Activated CD8-positive, alpha-beta memory T cell treated with anti-CD3 and anti-CD28 coated beads for 1 hour (primary cell): ENCODE measurements at places on chromosomes 12 and 14.

DNA sequence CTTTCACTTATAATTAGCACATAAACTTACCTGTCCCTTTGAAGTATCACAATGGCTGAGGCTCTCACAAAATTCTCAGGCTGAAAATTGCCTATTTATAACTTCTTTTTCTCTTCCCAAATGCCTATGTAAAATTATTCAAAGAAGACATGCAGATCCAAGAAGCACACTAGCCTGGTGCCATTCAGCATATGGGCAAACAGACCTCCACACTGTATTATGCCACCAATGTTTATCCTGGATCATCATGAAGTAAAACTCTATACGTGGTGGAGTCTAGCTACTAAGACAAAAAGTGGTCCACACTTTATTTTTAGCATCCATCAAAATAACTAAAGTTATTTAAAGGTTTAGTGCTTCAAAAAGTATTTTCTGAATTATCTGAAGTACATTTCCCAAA is 15.8 kb downstream of the TC2N start:
- DNase-seq, result no peak

- no peak for DNase-seq
These were observed 28.0 kb downstream of the ENTPD5 start for GRCh38 chr14:73991092-73991491.

GRCh38 chr12:59689776-59690175 is 93.9 kb downstream of the SLC16A7 start:
- no peak for DNase-seq

GRCh38 chr14:101620031-101620788 is 58.9 kb downstream of the DIO3 start:
- DNase-seq, result no peak

DNA sequence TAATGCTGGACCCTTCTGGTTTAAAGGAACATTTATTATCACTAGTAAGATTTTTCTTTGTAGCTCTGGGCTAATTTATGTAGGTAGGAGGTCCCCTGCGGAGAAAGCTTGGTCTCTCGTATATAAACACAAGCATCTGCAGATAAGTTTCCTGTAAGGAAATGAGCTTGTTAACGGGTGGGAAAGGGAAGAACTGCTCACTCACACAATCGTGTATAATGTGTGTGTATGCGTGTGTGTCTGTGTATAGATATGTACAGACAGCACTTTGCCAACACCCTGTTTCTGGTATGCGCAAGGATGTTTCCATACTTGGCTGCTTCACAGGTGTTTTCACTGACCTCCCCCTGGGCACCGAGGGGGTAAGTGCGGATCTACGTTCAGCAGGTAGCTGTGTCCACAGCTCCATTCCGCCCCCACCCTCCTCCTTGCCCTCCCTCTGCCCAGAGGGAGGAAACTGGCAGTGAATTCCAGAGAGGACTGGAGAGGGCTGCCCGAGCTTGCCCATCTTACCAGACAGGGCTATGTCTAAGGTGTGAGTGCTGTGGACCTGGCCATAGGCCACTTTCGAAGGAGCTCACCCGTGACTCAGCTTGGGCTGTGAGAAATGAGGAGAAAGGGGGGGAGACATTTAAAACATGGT is 65.2 kb downstream of the NINJ2 start:
- no peak for DNase-seq

DNA sequence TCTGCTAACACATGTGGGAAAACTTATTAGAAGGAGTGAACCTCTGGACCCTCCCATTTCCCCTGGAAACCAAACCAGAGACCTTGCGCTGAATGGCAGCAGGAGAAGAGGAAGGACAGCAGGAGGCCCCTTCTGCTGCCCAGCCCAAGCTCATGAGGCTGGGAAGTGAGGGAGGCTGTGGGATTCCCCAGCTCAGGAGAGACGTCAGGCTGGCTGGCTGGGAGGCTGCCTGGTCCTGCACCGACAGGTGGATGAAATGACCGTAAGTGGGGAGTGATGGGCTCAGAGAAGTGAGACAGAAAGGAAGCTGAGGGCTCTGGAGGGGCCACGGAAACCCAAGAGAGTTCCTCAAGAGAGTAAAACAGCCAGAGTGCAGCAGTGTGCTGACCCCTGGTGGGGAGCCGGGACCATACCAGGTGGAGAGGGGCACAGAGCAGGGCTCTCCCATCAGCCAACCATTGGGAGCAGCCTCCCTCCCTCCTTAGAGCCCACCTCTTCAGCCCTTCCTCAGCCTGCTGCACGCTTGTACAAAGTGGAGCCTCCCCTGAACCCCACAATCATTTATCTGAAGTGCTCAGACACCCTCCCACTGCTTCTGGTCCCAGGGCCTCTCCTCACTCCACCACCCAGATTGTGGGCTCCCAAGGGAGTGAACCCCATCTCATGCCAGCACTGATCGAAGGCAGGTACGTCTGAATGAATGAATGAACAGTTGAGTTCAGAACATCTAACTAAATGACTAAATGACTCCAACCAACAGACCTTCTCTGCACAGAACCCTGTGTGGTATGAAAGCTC is 14.0 kb downstream of the TAMALIN start:
- no peak for DNase-seq

DNA sequence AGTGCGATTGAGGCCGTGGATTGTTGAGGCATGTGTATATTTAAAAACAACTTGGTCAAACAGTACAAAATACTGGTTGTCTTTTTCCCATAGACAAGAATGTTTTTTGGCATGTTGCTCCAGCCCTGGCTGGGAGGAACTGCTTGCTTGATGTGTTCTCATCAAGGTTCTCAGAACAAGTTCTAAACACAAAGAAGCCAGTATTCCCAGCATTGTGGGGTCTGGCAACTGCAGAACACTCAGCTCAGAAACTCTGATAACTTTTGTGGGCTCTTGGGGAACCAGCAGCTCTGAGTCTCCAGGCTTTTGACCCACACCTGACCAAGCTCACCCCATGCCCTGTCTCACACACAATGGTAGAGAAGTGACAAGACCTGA is 27.1 kb upstream of the DICER1 start:
- DNase-seq, result no peak

GRCh38 chr12:48423171-48423570 is 49.2 kb upstream of the ANP32D start:
- DNase-seq, result no peak

GRCh38 chr12:132021031-132021871 is 71.5 kb downstream of the EP400 start:
- no peak for DNase-seq

DNA sequence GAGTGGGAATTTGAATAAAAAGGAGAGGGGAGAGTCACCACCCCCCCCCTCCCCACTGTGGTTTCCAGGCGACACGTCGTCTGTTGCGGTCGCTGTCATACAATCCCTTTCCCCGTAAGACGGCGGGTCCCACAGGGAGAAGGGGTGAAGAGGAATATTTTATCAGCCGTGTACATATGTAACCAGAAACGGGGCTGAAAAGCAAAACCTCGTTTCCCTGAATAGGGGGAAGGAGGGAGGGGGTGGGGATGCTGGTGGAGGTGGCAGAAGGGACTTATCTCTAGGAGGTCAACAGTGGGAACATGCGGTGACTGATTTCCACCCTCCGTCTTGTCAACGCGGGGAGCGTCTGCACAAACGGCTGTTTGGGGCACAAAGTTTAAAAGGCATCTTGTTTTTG is 171.4 kb downstream of the RBM19 start:
- DNase-seq, result no peak

DNA sequence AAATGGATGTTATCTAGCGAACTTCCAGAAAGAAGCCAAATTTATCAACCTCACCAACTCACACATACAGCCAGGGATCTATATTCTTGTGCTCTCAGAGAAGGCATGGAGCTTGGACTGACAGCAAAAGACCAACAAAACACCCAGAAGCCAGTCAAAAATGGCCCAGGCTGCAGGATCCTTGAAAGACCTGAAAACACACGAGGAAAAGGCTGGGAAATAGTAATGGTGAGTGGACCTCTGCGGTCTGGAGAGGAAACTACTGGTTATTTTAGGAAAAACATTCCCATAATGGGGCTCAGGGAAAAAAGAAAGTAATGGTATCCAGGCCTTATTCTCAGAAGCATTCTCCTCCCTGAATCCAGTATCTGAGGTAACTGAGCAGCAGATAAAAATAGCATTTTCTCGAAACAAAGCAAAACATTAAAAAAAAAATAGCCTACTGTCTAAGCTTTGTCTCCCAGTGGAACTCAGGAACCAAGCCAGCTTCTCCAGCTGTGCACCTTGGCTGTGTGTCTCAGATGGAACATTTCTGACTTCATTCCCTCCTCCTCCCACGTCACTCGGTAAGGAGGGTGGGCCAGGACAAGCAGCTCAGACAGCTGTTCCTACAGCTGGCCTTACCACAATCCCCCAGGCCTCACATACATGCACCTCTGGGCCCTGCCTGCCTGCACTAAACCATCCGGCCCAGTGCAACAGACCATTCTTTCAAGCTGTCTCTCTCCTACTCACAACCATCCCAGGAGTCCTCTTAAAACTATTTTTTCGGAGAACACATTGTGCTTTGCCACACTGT is 249.9 kb downstream of the DAD1 start:
- no peak for DNase-seq

GRCh38 chr12:20220339-20220738 is 148.0 kb upstream of the PDE3A start:
- DNase-seq, result no peak

- no peak for DNase-seq
These were observed 122.1 kb upstream of the PTPRB start for GRCh38 chr12:70759161-70759918.

GRCh38 chr12:62471734-62472133 is 5.1 kb downstream of the MON2 start:
- DNase-seq, result no peak

GRCh38 chr12:19165451-19165850 is 35.9 kb downstream of the PLEKHA5 start:
- no peak for DNase-seq

DNA sequence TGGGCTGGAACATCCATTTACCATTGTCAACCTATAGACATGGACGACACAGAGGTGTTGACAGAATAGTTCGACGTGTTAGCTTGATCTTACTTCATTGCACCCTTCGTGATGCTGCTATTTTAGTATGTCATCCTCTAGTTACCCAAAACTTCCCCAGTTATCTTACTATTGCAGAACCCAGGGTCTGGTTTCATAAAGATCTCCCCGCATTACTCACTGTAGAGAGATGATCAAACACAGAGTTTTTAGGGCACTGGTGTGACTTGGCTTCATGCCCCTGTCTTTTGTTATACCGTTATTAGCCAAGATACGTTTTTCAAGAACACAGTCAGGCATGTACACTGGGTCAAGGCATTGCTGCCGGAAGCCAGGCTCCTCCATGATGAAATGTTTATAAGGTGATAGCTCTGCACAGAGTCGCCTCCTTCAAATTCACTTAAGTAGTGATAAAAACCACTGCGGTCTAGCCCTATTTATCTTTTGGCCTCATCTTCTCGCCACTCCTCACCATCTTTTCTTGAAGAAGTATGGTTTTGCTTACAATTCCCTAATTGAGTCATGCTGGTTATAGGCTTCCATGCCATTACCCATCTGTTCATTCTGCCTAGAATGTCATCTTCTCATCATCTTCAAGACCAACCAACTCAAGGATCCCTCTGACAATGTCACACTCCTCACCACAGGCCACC is 1127.9 kb downstream of the VRK1 start:
- DNase-seq, result no peak

DNA sequence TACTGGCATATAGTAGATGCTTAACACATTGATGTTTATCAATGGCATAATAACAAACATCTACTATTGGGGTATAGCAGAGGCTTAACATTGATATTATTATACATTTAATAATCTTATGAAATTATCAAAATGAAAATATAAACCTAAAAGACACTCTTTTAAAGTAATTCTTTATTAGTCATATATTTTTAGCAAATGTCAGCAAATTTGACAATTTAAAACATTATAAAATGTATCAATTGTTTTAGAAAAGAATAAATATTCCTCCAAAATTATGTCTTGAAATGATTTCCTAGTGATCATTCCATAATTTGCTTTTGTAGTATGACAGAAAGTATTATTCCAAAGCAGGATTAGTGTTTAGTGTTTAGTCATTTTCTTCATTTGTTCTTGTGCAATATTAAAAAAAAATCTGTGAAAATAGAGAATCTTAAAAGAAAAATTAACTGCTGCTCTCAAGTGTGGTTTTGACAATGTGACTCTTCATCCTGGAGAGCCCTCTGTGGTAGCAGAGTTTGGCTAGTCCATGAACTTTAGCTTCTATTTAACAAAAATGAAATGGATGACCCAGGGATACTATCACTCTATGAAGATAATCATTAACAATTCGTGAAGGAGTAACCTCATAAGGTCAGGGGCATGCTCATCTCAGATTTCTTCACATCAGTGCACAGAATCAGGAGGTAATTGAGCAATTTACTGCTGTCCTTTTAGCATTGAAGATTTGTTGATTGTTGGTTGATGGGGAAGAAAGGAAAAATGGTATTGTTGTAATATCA is 1018.5 kb downstream of the LRFN5 start:
- no peak for DNase-seq

GRCh38 chr14:52086711-52087110 is 17.9 kb upstream of the NID2 start:
- no peak for DNase-seq

GRCh38 chr12:116466536-116466935 is 92.6 kb upstream of the MAP1LC3B2 start:
- no peak for DNase-seq

- no peak for DNase-seq
These were observed 15.7 kb upstream of the ESPL1 start for GRCh38 chr12:53252349-53252916.

- no peak for DNase-seq
These were observed 66.7 kb downstream of the ZFP36L1 start for GRCh38 chr14:68726093-68726695.

- no peak for DNase-seq
These were observed 19.2 kb downstream of the CEP290 start for GRCh38 chr12:88122666-88123065.

DNA sequence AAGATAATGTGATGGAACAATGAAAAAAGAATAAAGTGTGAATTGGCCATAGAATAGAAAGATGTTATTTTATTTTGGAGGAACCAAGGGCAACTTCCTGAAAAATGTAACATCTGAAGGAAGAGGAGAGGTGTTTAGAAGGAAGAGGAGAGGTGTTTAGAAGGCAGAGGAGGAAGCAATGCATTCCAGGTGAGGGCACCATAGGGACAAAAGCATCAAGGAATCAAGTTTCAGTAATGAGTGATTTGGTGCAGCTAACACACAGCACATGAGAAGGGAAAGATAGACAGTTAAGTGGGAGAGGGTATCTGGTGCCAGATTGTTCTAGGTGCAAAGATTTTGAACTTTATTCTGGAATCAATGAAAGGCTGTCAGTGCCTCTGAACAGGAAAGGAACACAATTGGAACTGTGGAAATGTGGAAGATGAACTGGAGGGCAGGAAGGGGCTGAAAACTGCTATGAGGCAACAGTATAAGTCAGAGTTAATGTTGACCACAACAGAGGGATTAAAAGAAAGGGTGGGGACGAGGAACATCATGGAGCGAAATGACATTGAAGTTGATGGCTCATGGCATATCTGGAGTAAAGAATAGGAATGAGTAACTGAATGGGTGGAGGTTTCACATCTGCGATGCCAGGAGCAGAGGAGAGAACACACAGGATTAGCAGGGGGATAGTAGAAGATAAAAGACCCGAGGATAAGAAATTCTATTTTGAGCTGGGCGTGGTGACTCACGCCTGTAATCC is 326.6 kb downstream of the LRIG3 start:
- DNase-seq, result no peak
